ENCODE measurements at places on chromosomes 6 and 20.

GRCh38 chr20:415820-416322 is 7.8 kb downstream of the RBCK1 start:
- DNase-seq = no peak

DNA sequence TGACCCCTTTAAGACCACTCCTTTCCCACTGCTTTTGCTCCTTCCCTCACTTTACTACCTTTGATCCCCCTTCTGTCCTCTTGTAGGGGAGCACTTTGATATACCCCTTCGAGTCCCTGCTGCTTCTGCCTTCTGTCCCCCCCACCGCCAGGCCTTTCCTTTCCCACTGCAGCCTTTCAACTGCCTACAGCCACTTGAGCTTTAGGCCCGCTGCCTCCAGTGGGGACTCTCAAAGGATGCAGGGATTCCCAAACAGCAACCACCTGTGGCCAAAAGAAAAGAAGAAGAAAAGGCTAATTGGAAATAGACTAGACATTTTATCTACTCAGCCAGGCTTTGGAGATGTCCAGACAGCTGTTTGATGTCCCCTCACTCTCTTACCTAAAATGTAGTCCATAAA is 77.0 kb upstream of the DTNBP1 start:
- no peak for DNase-seq

DNA sequence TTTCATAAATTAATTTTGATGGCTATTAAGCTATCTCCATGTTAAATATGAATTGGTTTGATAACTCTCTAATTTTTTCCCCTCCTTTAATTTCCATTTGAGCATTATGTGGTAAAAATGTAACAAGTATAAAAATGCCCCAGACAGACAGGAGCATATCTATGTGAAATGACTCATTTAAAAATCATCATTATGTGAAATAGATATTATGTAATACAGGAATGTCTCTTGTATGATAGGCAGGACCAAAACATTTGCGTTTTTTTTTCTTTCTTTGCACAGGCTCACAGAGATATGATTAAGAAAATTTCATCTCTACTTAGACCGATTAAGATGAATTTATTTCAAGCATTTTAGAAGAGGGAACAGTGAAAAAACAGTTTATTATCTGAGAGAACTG is 95.8 kb downstream of the AKAP7 start:
- no peak for DNase-seq

DNA sequence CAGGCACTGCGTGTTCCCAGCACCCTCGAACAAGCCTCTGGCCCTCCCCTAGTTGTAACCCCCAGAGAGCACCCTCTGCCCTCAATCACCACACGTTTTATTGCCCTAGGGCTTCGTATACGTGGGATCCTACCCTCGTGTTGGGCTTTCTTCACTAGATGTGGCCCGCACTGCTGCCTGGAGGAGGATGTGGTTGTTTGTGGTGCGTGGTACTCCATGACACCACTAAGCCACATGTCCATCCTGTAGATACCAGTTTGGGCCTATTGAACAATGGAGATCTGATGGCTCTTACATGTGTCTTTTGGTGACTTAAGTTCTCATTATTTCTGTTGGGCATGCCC is 17.0 kb downstream of the SLC2A4RG start:
- DNase-seq = no peak

DNA sequence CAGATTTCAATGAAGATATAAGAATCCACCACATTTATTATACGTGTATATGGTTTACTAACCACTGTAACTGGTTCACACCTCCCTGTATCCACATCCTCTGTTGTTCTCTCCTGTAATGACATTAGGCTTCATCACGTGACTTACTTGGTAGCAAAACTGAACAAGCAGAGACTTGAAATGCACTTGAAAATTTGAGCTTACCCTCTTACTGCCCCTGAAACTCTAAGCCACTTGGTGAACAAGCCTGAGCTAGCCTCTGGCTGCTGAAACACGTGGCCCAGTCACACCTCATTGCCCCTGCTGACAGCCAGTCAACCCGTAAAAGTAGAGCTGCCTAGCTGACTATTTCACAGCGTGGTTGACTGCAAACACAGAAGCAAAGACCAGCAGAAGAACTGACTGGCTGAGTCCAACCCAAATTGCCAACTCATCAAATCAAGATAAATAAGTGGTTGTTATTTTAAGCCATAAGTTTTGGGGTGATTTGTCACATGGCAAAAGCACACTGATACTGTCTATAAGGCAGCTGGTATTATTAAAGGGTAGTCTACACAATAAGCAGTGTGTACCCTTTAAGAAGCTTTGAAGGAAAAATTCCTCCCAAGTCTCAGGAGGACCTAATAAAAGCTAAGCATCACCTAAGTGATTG is 109.0 kb downstream of the RALGAPA2 start:
- DNase-seq = peak; percentile 15

- no peak for DNase-seq
Measured at GRCh38 chr6:4162370-4162769, 27.0 kb upstream of the ECI2 start.

DNA sequence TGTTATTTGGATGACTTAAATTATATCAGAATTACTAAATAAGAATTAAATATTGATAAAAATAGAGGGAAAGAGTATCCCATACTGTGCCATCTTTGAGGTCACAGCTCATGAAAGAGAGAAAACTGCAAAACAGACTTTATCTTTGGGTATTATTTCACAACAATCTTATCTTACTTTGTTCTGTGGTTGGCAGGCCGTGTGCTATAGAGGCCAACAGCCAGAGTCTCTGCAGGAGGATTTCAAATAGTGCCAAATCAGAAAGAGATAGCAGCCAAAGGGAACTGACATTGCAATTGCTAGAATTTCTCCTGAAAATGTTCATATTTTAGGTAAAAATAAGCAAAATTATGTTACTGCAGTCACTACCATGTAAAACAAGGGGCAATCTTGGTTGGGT is 354.2 kb downstream of the GRIK2 start:
- no peak for DNase-seq

DNA sequence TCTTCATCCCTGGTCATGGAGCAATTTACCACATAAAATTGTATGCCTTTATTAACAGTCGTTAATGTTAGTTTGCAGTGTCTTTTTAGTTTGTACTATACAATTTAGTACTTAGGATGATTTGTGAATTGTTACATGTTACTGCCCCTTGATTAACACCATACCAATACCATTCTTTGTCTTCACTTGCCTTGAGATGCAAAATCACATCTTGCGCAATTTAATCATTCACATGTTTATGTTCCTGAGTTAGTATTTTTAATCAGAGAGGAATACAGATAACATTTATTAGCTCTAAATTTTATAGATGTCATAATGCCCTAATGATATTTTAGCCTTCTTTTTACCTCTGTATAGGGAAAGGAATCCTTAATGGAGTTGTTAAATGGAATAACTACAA is 114.1 kb downstream of the SCAF8 start:
- no peak for DNase-seq

GRCh38 chr6:14075095-14075503 is 42.5 kb upstream of the CD83 start:
- DNase-seq = peak; percentile 13

DNA sequence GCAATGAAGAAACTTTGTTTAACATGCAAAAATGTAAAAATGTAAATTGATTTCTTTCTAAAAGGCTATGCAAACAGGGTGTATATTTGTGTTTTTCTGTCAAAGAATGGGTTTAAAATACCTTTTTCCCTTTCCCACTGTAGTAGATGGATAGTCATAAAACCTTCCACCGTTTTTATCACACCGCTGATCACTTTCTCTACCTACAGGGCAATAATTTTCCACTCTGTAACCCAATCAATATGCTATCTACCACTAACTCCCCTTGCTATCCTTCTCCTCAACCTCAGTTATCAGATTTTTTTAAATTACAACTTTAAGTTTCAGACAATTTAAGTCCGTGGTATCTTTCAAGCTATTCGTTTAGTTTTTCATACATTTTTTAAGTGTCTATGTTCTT is 91.4 kb upstream of the ARID1B start:
- DNase-seq = no peak

GRCh38 chr6:140202964-140203515 is 828.6 kb upstream of the CITED2 start:
- no peak for DNase-seq

DNA sequence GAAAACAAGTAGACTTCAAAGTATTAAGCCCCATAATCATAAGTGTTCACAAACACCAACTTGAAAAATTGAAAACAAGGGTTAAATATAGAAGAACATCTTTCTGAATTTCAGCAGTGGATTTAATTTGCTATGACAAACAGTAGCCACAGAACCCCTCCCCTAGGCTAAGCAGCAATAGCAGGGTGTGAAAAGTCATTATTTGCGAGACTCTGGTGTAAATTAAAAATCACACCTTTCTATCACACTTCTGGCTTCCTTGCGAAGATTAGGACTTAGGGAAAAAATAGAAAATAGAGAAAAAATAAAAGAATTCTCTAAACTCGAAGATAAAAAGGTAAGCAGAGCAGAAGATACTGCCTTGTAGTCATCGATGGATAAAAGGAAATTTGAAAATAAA is 6.1 kb downstream of the SAMD3 start:
- no peak for DNase-seq

DNA sequence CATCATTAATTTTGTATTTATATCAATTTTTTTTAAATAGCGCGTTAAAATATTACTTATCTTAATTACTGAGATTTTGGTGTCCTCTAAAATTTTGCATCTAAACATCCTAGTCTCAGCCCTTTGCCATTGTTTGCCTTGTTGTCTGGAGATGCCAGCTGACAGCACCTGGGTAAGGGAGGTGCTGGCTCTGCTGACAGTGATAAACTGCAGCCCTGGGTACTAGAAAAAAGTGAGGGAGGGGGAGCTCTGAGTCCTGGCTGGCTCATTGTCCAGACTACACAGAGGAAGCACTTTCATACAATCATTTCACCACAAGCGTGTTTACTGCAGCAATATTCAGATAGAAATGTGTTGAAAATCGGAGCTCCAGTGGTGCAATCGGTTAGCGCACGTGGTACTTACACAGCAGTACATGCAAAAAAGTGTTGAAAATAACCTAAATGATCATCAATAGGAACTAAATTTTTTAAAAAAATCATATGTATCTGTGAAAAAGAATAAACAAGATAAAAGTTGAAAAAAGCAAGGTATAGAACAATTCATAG is 18.5 kb upstream of the UBR2 start:
- DNase-seq = no peak

GRCh38 chr6:123716506-123716905 is 79.8 kb upstream of the TRDN start:
- no peak for DNase-seq

DNA sequence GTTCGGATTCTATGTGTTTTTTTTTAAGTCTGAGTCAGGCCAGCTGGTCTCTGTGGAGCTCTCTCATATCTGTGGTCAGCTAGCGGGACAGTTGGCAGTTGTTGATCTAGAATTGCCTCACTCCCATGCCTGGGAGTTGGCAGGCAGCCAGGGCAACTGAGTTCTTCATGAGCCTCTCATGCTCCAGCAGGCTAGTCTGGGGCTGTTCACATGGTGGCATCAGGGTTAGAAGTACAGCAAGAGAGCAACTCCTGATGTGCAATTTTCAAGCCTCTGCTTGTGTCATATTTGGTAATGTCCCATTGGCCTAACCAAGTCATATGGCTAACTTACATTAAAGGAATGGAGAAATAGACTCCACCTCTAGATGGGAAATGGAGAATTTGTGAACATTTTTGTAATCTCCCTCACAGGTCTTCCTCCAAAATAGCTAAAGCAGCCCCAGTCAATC is 6.7 kb upstream of the IFT52 start:
- no peak for DNase-seq

- no peak for DNase-seq
Measured at GRCh38 chr6:7402716-7403115, 13.1 kb downstream of the RIOK1 start.

GRCh38 chr20:63565021-63565698 is 8.9 kb downstream of the HELZ2 start:
- no peak for DNase-seq

DNA sequence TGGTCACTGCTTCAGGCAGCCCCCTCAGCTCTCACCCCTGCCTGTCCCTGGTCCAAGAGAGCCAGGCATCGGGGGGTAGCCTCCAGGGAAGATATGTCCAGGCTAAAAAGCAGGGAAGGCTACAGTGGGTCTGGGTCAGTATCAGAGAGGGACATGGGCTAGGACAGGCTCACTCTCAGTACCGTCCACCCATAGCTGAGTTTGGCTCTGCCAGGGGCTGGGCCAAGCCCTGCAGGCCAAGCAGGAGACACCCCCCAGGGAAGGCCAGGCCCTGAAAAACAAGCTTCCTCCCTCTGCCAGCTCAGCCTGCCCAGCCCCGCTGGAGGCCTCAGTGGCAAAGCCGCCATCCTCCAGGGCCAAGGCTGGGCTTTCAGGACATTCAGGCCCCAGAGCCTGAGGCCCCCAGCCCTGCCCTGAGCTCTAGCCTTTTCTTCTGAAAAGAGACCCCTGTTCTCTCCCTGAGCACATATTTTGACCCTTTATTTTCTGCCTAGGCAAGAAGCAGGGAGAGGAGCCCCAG is 28.6 kb upstream of the TGM2 start:
- no peak for DNase-seq

DNA sequence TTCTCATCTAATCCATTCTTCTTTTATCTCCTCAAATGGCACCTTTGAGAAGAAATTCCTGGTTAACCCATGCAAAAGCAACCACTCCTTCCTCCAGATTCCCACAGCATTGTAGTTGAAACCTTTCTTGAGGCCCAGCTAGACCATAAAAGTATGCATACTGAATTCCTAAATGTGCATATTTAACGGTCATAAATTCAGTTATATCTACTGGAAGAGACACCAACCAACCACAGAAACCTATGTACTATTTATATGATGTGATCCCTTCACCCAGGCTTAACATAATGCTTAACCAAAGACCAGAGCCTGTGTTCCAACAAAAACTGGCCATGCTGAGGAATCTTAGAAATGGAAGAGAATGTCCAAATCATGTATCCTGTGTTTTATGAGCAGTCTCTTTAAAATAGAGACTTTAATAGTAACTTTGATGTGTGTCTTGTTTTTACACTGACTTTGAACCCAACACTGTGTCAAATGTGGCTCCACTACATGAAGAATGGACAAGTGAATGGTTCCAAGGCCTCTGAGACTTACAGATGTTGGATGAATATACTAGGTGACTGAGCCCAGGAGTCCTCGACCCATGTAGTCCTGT is 11.4 kb upstream of the TAF8 start:
- no peak for DNase-seq

- DNase-seq = no peak
Measured at GRCh38 chr6:145148776-145149175, 586.5 kb downstream of the EPM2A start.

- no peak for DNase-seq
Measured at GRCh38 chr6:154572556-154572955, 62.1 kb upstream of the CNKSR3 start.

DNA sequence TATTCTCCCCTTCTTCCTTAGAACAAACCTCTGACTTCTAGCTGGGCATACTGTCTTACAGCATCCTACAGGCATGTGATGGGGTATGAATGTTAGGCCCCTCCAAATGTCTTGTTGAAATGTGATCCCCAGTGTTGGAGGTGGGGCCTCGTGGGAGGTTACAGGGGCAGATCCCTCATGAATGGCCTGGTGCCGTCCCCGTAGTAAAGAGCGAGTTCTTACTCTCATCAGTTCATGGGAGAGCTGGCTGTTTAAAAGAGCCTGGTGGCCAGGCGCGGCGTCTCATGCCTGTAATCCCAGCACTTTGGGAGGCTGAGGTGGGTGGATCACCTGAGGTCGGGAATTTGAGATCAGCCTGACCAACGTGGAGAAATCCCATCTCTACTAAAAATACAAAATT is 15.5 kb downstream of the OVOL2 start:
- DNase-seq = no peak

- no peak for DNase-seq
Measured at GRCh38 chr6:162733489-162733888, 5.7 kb downstream of the PACRG start.
